ENCODE measurements at places on chromosomes 3 and 15. TPM values are rescaled to one million over a fixed set of nuclear protein-coding genes. Genes with fewer than 3 reads are reported as not detected.

- no peak for DNase-seq
Measured at GRCh38 chr3:143232981-143233380, 113.4 kb downstream of the CHST2 start.

GRCh38 chr3:87987952-87988351, 70.9 kb downstream of the CGGBP1 start:
- DNase-seq: no peak

- DNase-seq: no peak
Measured at GRCh38 chr3:173700336-173700735, 302.8 kb downstream of the NLGN1 start.

- DNase-seq: no peak
Measured at GRCh38 chr3:139309061-139309591, 34.7 kb upstream of the MRPS22 start.

DNA sequence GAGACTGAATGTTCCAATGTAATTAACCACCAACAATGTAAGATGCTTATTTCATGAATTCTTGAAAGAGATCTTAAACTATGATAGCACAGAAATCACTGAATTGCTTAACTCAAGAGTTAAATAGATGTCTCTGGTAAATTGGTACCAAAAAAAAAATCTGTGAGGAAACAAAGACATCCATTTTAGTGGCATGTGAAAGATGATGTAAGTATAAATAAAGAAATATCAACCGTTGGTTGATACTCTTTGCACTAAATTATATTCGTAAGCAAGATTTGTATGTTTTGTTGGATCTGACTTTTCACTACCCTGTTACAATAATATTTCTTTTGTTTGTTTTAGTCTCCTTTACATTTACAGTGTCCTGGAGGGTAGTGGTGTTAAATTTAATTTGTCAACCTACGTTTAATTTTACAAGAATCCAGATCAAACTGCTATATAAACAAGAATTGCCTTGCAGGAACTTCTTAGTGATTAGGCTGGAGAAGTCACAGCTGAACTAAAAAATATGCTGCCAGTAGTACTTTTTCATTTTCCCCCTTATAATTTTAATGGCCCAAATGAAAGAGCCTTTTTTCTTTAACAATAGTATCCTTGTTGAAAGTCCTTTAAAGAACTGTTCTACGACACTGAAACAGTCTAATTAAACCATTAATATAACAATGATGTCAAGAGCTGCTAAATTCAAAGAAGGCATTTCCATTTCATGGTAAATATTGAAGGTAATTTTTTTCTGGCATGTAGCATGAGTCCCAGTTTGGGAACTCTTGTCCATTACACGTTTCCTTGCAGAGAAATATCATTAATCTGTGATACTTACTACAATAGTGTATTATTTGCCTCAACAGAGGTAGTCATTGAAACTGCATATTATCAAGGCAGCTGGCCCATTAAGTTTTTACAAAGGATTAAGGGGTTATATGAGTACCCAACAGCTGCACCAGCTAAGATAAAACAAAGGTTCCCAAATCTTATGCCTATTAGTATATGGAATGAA, 109.6 kb upstream of the PHLDB2 start:
- DNase-seq: no peak

Gene WDR93
- 0.32 TPM for polyA plus RNA-seq

Gene TMEM40
- 14.1 TPM for polyA plus RNA-seq
